ENCODE measurements at places on chromosomes 16 and 17.

- DNase-seq = no peak
Measured at GRCh38 chr17:8494506-8495111, 58.9 kb downstream of the NDEL1 start.

- DNase-seq = no peak
Measured at GRCh38 chr16:52727441-52727840, 180.5 kb upstream of the TOX3 start.

GRCh38 chr17:70266394-70266793 is 97.1 kb downstream of the KCNJ2 start:
- DNase-seq = no peak

GRCh38 chr17:56577843-56578204 is 15.7 kb upstream of the NOG start:
- DNase-seq = no peak

- DNase-seq = no peak
Measured at GRCh38 chr17:10999484-10999883, 161.6 kb upstream of the PIRT start.

- DNase-seq = no peak
Measured at GRCh38 chr16:1366060-1366711, 14.5 kb downstream of the GNPTG start.

DNA sequence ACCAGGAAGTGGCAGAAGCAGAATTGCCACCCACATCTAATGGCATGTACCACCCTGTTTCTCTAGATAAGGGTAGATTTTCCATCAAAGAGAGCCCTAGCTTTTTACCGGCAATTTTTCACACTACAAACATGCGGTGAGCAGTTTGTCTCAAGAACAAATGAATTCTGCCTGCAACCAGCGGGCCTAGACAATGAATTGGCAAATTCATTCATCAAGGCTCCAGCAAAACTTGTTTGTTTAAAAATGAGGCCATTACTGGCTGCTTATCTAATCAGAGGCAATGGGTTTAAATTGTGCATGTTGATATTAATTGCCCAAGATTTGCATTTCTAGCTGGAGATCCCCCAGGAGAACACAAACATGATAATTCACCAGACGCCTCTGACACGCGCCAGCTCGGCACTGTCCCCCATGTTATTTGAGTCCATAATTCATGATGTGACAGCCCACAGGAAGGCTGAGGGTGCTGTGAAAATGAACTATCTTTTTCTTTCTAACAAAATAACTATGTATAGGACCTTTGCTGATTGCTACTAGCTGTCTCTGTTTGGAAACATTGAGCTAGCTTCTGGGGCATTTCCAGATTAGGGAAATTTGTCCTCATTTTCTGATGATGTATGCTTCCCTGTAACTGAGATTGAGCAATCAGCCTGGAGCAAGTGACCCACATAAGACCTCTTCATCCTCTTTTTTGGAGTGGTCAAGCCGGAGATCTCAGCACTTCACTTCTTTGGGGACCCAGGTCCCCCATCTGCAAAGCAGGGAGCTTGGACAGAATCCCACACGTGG is 80.8 kb downstream of the CNGB1 start:
- no peak for DNase-seq

DNA sequence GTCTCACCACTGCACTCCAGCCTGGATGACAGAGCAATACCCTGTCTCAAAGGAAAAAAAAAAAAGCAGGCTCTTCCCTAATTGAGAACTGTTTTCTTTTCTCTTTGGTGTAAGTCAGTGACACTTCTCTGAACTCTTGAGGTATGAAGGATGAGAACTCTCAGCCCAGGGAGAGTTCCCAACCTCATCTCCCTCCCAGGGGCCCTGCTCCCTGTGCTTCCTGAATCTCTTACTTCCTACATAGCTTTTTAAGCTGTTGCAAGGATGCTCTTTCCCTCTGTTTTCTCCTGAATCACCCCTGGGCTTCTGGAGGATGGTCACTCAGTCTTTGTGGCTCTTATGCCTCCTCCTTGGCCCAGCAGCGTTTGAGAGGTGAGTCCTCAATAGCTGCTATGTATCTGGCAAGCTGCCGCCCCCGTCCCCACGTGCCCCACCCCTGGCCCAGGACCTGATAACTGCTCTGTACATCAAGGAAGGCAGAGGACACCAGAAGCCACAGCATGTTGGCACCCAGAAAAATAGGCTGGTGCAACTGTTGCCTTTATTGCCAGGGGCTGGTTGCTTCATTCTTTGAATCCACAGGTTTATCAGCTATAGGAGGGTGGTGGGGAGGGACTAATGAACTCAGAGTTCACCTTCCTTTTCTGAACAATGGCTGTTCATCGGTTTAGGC is 24.0 kb downstream of the IGF2BP1 start:
- DNase-seq = no peak
